Stimulated activated CD8-positive, alpha-beta memory T cell treated with anti-CD3 and anti-CD28 coated beads, Interleukin-7, amount 100 ng/mL, for 1 hour (primary cell): ENCODE measurements at places on chromosomes 16 and 17.

GRCh38 chr17:1186923-1187771 lies 7.4 kb upstream of the ABR start:
- peak; percentile 46 for DNase-seq

DNA sequence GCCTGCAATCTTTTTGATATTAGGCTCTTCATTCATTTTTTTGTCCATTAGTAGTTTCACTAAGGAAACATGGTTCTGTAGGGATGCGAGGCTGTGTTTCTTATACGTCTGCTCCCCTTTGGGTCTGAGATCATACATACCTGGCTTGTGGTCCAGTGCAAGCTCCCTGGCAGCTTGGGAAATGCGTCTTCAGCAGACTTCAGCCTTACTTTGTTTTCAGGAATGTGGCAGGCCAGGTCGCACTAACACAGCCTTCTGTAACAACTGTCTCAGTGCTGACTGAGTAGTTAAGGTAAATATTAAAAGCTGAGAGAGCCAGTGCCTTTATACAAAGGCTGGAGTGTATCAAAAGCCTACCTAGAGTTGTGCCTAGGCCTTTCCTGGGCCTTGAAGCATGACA lies 970.5 kb upstream of the EEF2KMT start:
- no peak for DNase-seq

GRCh38 chr17:10420811-10421210 lies 939 bp downstream of the MYH8 start:
- no peak for DNase-seq

DNA sequence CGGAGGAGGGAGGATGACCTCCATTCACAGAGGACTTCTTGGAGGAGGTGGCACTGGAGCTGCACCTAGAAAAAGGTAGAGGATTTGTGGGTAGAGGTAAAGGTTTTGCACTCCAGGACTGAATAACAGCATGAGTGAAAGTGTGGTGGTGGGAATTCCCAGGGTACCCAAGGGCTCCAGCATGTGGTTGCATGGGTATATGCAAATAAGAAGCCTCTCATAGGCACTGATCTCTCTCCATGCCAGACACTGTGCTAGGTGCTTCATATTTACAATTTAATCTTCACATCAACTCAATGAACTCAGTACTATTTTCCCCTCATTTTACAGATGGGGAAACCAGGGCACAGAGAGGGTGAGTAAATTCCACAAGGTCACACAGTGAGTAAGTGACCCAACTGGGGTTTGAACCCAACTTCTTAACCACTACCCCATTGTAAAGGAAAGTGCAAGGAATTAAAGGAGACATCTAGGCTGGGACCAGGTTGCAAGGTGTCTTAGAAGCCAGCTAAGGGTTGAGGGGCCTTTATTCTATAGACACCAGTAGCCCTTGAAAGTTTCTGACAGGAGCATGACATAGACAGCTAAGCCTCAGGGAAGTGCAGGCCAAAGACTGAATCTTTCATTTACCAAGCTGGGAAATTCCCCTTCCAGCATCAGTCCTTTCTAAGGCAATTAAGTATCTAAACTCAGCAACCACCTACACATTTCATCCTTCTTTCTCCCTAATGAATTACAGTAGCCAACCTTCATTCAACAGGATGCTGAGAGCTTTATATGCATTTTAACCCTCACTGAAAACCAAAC lies 21.3 kb downstream of the SCNN1B start:
- DNase-seq = no peak

DNA sequence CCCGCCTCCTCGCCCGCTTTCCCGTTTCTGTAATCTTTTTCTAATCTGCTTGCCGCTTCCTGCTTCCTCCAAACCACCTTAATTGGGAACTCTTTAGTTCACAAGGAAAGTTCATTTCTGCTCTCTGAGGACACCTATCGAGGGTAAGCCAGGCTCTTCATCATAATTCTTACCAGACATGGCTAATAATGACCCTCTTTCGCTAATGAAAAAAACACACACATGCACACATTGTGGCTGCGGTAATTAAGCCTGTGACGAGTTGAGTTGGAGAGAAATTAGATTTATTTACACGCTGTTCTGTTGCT lies 100.6 kb downstream of the ZNF423 start:
- DNase-seq = no peak

DNA sequence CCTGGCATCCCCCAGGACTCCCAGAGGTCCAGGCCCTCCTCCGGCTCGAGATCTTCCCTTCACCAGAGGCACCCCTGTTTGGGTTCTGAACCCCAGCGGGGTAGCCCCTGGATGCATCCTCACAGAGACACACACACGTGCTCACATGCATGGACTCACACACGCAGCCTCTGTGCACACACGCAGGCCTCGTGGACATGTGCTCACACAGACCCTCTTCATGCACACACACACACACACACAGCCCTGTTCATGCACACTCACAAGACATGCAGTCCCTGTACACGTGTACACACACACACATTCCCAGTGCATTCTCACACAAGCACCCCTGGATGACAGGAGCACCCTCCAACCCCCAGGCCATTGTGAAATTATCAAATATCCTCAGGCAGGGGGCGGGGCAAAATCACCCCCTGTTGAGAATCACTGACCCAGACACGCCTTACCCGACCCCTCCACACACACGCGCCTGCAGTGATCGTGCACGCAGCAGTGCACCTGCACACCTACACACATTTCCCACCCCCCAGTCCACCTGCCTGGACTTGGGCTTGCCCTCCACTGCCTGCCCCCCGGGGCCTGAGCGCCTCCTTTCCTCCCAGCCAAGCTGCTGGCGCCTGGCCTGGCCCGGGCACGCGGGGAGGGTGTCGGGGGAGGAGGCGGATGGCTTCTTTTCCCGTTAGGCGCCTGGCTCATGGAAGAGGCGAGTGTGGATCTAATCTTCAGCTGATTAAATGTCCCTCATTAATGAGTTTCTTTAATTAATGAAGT lies 62.6 kb downstream of the ENGASE start:
- DNase-seq = no peak

DNA sequence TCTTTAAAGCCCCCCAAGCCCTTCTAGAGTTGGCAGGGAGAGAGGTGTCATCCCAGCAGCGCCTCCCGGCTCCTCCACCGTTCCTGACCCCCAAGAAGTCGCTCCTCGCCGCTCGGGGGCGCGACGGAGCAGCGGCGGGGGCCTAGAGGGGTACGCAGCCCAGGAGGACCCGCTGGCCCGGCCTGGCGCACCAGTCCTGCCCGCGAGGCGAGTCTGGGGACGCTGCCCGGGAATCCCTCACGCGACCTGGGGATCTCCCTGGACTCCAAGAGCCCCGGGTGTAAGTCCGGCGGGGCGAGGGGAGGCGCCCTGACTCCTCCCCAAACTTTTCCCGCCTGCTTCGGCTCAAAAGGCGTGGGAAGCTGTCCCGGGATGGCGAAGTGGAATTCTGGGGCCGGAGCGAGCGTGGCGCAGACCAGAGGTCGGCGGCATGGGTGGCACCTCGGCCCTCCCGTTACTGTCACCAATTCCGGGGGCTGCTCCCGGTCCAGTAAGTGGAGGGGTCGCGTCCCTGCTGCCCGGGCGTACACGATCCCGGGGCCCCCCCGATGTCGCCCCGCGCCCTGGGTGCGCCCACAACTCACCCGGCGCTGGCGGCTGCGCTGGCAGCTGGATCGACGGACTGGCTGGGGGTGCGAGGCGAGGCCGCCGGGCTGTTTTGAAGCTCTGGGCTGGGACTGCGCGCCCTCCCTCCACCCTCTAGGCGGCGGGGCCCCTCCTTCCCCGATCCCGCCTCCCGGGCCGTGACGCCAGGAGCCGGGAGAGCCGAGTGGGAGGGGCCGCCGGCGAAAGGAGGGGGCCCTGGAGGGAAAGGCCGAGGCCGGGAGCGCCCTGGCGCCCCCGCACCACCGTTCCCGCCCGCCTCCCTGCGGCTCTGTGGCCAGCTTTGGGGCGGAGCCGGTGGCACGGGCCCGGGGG lies at the start of gene EMP2:
Gene EMP2, minus strand, starts transcription at position 634 of the 918 bp plus-strand sequence. CDS start 32,981 bp downstream, outside the sequence.
- DNase-seq = no peak

DNA sequence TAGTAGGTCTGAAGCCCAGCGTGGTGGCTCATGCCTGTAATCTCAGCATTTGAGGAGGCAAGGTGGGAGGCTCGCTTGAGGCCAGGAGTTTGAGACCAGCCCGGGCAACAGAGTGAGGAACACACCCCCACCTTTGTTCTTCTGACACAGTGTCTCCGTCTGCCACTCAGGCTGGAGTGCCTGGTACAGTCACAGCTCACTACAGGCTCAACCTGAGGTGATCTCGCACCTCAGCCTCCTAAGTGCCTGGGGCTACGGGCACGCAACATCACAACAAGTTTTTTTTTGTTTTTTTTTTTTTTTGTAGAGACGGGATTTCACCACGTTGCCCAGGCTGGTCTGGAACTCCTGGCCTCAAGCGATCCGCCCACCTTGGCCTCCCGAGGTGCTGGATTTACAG lies 6.7 kb upstream of the TLCD3A start:
- DNase-seq = no peak

DNA sequence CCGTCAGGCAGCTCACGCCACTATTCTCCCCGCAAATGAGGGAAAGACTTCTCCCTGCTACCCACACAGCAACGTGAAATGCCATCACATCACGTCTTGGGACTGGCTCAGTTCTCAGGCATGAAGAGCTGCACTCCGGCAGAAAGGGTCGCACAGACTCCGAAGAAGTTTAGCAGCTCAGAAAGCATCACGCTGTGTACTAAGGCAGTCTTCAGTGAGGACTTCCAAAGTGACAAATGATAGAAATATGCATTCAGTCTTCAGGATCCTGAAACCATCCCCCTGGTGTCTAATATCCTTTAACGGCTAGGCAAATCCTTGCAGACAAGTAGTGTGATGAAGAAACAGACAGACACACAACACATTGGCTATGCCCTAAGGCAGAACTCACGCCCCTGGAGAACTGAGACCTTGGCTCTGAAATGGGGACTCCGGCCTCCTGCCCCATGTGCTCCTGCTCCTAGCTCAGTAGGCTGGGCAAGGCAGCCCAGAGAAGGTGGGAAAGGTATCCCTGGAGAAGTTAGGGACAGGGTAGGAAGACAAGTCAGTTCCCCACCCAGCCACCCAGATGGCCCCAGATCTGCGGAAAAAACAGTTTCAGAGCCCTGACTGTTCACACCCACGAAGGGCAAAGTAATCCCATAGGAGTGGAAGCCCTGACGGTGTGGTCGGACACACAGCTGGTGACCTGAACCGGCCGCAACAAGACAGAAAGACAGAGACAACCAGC lies 1.6 kb downstream of the XYLT1 start:
- no peak for DNase-seq

GRCh38 chr16:56311208-56312027 lies 113.9 kb downstream of the AMFR start:
- no peak for DNase-seq

DNA sequence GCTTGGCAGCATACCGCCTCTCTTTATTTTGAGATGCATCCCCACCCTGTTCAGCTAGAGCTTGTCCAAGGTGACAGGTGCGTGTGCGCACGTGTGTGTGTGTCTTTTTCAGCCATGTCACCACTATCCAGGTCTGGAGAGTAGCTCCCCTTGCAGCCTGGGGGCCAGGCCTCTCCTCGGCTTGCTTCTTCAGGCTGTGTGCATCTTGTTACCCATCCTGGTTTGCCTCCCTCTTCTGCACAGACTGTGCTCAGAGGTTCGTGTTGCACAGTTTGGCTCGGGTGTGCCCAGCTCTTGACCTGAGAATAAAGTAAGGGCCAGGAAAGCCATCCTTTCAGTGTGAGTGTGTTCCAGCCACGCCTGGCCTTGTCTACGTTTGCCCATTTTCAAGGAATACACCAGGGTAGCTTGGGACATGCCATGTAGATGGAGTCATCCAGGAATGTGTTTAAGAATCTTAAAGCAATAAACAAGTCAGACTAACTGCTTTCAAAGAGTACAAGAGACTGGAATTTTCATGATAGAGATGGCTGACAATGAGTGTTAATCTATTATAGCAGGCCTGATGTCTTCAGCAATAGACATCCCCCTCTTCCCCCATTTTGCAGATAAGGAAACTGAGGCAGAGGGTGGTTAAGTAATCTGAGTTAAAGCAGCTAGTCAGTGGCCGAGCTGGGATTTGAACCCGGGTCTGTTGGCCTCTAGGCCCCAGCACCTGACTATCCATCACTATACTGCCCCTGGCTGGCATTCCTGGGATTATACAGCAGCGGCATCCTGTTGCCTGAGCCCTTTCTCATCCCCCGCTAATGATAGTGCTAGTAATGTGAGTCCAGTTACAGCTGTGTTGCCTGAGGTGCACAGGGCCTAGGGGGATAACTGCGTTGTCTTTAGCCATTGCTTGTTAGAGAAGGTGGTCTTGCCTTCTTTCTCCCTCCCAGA lies 77.9 kb downstream of the KSR1 start:
- DNase-seq = no peak

DNA sequence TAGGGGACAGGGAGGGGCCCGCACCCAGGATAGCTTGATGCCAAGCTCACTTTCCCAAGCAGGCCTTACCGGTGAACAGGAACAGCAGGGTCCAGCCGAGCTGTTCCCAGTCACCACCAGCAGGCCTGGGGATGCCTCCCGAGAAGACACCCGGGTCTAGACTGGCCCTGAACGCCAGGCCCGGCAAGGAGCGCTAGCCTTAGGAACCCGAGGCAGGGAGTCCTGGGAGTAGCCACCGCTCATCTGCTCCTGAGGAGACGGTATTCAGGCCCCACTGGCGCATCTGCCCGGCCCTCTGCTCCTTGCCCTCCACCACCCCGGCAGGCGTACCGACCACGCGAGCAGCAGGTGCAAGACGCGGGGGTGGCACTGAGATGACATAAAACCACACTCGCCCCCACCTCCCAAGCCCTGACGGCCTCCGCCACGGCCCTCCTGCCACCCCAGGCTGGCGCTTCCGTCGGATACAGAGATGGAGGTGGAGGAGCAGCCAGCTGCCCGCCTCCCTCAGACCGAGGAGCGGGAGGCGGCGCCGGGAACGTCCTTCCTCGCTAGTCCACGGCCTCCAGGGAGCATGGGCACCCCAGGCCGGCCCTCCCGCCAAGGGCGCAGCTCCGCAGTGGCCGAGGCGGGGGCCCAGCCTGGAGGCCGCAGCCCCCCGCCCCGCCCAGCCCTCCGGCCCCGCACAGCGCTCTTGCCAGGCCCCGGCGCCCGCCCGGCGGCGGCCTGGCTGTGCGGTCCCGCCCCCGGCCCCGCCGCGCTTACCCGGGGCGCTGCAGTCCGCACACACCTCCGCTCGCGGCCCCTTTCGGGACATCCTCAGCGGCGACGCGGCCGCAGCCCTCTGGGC lies 661 bp downstream of the GIT1 start:
- no peak for DNase-seq

DNA sequence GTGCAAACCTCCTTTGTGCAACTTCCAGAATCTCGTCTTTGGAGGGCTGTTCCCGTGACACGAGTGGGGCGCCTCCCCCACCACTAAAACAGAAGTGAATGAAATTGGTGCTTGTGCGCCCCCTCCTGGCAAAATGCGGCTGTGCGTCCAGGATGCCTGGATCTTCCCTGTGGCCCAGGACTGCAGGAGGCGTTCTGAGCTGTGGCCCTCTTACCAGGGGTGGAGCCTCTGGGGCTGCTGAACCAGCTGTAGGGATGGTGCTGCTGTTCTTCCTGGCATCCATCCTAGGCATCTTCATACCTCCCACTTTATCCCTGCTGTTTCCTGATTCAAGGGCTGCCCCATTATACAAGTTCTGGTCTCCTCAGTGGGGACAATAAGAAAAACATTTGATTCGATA lies 18.5 kb upstream of the NAGLU start:
- DNase-seq = peak; percentile 74

GRCh38 chr17:43578699-43579565 lies 32.8 kb upstream of the ETV4 start:
- no peak for DNase-seq

GRCh38 chr17:6567528-6568183 lies 11.3 kb upstream of the PITPNM3 start:
- no peak for DNase-seq
